ENCODE measurements at places on chromosomes 11 and 22. TPM values are rescaled to one million over a fixed set of nuclear protein-coding genes. Genes with fewer than 3 reads are reported as not detected.
A peak's percentile ranks its signal among the peaks of the same experiment; 100 is the strongest.

- DNase-seq, result no peak
Observed at GRCh38 chr11:96213500-96213899, 129.5 kb downstream of the MAML2 start.

The ARHGAP8 gene
- 74.6 TPM for total RNA-seq

GRCh38 chr11:69233744-69234570 lies 60.0 kb upstream of the MYEOV start:
- no peak for DNase-seq

DNA sequence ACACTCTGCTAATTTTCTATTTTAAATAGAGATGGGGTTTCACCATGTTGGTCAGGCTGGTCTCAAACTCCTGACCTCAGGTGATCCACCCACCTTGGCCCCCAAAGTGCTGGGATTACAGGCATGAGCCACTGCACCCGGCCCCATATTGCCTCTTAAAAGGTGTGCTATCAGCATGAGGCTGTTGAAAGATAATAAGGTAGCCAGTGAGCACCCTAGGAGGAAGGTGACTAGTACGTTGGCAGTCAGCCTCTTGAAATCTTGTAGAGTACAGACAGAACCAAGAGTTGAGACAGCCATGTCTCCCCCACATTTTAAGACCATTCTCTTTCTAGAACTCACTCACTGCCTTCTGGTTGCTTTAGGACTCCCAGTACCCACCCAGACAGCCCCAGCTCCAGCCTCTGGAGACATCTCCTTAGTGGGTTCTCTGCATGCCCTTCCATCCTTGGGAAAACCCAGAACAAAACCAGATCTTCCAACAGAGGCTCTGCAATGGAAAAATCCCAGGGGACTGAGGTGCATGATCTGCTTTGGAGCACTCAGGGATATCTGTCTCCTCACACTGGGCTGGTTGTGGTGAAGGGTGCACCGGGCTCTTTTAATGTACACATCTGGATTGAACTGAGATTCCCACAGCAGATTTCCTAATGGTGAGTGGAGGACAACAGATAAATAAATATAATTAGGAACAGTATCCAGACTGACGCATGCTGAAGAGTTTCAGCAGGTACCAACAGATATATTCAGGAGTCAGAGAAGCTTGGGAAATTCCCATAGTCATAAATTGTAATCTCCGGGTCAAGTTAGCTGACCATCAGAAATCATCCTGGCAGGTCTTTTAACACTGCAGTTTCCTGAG lies 49.4 kb downstream of the LRRC74B start:
- no peak for DNase-seq

DNA sequence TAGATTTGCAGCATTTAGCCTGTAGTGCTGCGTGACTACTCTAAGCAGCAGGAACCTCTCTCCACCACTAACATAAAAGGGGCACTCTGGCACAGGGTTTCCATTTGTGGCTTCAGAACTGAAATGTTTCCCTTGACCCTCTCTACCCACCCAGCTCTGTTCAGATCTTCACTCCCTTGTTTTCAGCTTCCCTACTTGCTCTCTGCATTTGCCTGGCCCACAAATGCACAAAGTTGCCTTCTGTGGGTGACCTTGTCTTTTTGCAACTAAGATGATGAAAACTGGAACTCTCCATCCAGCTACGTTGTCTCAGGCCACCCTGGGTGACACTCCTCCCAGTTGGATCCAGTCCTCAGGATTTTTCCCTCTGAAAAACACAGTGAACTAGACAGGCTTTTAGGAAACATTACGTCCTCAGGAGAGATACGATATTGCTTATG lies 19.8 kb upstream of the PSMA1 start:
- no peak for DNase-seq

DNA sequence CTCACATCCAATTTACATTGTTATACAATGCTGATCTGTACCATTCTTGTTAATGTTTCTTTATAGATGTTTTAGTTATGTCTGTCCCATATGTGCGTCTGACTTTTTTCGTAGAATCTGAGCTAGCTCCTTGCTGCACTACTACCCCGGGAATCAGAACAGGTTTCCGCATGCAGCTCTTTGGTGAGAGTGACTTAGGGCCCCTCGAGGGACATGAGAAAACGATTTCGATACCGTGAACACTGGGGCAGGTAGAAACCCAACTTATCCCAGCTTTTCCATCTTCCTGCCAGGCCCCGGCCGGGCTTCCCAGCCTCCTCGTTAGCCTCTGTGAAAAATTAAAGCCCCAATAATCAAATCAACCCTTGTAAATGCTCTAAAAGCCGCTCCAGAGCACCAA lies 23.4 kb upstream of the PKNOX2 start:
- no peak for DNase-seq

GRCh38 chr11:35118906-35119305 lies 20.1 kb upstream of the CD44 start:
- no peak for DNase-seq

GRCh38 chr11:133860151-133860550 lies 14.8 kb upstream of the SPATA19 start:
- DNase-seq, result no peak

The NLRP10 gene
- total RNA-seq, result not detected

DNA sequence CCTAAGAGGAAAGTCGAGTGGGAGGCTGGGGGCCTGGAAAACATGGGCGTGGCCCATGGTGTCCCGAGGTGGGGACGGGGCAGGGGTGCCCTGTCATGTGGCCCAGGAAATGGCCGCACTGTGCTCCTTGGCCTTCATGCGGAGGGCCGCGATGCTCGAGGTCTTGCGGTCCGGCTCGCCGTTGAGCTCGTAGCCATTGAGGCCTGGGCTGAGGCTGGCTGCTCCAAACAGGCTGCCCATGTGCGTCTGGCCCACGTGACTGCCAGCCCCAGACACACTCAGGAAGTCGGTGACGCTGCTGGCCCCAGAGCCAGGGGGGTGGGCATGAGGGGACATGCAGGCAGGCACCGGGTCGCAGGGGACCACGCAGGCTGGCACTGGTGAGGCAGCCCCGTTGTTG lies 45.2 kb downstream of the ALX4 start:
- DNase-seq, result no peak

DNA sequence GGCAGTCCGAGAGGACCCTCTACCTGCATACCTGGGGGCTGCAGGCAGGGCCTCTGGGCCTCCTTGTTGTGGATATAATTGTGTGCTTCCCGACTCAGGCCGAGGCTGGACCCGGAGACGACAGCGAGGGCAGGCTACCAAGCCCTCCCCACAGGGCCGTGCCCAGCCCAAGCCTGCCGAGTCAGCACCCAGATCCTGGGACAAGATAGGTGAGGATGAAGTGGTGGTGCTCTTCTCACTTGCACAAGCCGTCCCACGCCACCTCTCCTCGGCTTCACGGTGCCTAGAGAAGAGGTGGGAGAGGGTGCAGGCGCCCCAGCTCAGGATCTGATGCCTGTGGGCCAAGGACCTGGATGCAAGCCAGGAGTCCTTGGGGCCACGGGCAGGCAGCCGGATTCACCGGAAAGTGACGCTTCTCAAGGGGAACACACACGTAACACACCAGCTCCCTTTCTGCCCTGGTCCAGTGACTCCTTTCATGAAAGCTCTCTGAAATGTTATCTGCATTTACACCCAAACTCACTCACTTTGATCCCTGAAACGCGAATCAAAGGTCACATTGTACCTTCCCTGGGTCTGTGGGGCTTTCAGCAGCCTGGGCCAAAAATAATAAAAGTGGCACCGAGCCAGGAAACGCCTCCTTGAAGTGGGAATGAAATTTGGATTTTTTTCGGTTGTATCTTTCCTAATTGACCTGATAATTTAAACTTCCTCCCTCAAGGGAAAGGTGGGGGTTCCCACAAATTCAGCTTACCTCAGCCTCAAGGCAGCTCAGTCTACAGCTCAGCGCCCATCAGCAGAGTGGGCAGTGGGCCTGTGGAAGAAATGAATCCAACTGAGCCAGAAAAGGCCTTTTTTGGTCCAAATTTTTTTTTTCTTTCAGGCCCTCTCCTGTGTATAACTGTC lies 1.1 kb upstream of the GNB1L start:
- DNase-seq, result peak; percentile 75

- DNase-seq, result no peak
Observed at GRCh38 chr11:124225471-124225870, 15.4 kb upstream of the OR8G1 start.

The CNGA4 gene
- 0.20 TPM for total RNA-seq

DNA sequence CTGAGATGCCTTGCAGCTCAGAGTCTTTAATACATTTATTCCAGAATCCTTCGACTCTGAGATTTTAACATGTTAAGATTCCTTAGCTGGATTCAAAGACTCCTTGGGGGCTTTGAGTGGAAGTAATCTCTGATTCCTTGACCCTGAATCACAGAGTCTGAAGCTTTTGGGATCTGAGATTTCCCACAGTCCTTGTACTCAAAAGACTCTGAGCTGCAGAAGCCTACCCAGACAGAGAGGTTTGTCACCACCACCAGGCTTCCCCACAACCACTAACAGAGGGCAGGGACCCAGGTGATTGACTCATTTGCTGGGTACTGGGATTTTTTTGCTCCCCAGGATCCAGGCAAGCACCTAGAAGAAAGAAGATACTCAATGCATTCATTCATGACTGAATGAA lies 1.4 kb upstream of the SERPINH1 start:
- no peak for DNase-seq

DNA sequence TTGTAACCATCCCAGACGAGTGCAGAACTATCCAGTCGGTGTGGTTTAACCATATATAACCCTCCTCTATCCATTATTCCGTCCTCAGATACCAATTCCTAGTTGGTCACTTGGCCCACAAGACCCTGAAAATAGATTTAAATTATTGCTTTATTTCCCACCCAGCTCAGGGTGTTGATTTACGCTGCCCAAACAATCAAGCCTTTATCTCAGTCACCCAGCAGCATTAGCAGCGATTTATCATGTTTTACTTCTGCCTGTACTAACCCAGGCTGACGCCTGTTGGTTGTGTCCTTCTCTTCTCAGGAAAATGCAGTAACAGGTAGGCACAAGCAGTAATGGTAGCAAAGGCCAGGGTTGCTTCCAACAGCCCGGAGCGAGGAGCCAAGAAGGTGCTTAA lies 81.2 kb downstream of the DSCAML1 start:
- DNase-seq, result no peak

DNA sequence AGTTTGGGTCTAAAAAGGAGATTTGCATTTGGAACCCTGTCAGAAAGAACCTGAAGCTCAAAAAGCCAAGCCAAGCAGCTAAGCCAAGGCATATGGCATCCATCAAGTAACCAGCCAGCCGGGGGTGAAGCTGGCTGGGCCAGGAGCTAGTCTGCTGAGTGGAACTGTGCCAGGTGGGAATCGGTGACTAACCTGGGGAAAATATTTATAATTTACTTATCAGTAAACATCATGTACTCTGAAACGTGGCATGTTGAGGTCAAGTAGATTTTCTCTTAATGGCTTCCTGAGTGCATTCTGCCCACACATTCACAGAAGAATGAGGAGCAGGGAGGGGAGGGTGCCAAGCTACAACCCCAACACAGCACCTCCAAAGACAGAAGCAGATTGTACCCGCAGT lies 70.5 kb upstream of the SESN3 start:
- DNase-seq, result no peak

- no peak for DNase-seq
Observed at GRCh38 chr22:33051960-33052839, 6.0 kb downstream of the SYN3 start.

GRCh38 chr11:66007201-66007634 lies 4.6 kb upstream of the CST6 start:
- DNase-seq, result no peak

The MS4A1 gene
- total RNA-seq, result 2.2 TPM

The DNAL4 gene
- 14.7 TPM for total RNA-seq

DNA sequence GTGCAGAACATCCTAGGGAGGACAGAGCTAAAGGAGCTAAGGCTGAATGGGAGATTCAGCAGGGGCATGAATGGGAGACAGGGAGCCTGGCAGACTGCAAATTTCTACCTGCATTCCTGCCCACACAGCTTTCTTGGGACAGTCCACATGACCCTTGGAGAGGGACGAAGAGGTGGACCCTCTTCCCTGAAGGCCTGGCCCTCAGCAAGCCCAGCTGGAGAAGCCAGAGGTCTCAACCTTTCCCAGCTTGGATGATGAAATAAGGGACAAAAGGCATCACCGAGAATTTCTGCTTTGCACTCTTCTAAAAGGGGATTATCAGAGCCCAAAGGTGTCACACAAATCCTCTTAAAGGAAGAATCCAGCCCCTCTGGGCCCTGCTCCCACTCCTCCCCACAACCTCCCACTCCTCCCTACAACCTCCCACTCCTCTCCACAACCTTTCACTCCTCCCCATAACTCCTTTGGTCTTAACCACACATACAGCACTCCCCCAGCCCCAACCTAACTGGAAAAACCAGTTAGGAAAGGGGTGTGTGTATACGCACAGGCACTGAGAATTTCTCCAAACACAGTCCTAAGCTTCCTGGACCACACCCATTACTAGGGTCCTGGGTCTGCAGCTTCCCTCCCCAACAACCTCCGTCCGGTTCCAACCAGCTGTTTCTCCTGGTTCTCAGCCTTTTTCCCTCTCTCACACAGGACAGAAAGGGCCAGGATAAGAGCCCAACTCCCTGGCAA lies 38.4 kb downstream of the RPL27A start:
- no peak for DNase-seq

The PPFIBP2 gene
- 83.5 TPM for total RNA-seq

The PRSS23 gene
- total RNA-seq, result 122 TPM

GRCh38 chr22:22064580-22064979 lies 82.0 kb upstream of the TOP3B start:
- DNase-seq, result no peak

DNA sequence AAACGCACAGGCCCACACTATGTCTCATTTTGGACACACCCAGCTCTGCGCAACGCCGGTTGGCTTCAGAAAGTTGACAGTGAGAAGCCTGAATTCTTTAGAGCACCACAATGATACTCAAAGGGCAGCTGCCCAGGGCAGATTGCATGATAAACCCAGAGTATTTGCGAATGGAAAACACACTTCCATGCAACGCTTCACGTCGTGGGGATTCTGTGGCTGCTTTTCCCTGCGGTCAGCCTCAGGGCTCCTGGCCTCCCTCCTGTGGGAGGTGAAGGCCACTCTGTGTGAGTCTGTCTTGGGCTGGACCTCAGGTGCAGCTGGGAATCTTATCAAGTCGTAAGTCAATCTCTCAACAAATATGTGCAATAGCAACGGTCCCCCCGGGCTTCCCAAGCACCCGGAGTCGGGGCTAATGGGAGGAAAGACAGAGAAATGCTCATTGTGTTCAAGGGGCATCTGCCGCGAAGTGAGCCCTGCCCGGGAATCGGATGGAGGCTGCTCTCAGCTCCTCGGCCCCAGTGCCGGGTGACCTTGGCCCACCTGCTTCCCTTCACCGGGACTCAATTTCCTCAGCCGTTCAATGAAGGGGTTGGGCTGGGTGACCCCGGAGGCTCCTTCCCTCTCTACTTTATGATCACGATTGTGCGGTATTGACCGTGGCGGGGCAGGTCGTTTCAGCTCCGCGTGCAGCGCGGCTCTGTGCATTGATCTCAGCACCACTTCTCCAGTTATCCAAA lies 623.6 kb downstream of the BRD1 start:
- peak; percentile 7 for DNase-seq
